ENCODE measurements at places on chromosomes 11 and 22.
A peak's percentile ranks its signal among the peaks of the same experiment; 100 is the strongest.

DNA sequence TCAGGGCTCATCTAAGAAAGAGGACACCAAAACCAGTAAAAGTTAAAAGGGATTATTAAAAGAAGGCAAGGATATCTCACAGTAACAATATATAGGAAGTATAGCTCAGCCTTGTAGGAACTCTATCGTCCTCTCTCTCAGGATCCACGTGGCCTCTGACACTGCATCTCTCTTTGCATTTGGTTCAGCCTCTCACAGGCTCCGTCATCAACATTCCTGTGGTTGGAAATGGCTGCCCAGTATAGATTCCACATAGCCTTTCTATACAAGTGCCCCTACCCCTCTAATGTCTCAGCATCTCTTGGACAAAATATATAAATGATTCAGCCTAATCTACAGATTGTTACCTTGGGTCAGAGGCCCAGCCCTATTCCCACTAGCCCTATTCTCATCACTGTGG lies 101.3 kb upstream of the DBX1 start:
- no peak for DNase-seq

GRCh38 chr11:64745521-64746328 lies 1.8 kb upstream of the RASGRP2 start:
- DNase-seq: no peak

GRCh38 chr11:109926941-109927340 lies 166.3 kb upstream of the ZC3H12C start:
- DNase-seq: no peak

- no peak for DNase-seq
These were observed 593.4 kb upstream of the ARHGAP42 start for GRCh38 chr11:100093698-100094097.

DNA sequence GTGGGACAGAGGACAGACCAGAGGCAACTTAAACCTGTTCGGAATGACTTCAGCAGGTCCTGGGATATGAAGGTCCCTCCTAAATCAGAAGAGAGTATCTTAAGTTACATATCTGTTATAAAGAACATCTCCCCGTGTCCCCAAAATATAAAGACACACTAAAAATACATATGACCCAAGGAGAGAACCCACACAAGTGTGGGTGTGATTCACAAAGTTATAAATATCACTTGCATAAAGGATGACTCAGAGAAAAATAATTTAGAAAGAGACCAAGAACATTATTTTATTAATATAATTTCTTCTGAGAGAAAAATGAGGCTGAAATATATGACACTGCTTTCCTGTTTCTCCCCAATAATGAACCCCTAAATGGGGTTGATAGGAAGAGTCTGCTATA lies 14.2 kb downstream of the OR5B21 start:
- no peak for DNase-seq

- no peak for DNase-seq
These were observed 2.9 kb downstream of the IFITM5 start for GRCh38 chr11:296171-297050.

DNA sequence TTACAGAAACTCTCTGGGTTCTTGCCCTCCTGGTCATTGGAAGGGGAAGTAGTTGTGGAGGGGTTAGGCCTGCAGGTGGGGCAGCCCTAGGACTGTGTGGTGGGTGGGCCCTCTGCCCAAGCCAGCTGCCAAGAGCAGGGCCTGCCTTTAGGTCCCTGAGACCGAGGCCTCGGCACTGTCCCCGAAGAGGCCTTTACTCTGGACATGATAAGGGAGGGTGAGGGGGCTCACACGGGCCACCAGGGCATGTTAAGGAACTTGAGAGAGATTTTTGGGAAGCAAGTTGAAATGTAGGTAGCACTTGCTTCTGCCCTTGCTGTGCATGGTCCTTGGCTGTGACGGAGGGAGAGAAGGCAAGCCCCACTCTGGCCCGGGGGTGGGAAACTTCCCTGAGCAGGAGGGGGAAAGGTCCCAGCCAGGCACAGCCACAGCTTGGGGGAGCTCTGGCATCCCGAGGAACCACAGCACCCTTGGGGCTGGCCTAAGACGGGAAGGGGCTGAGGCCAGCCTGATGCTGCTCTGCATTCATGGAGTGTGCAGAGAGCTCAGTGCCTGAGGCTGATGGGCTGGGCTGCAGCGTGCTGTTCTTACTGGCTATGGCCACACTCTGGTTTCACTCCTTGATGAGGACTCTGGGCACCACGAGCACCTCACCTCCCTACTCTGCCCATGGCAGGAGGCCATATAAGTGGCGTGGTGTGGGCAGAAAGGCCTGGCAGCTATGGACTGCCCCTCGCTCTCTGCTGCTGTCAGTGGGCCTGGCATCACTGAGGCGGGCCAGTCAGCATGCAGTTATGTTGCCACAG lies 7.8 kb upstream of the RANBP1 start:
- DNase-seq: no peak

DNA sequence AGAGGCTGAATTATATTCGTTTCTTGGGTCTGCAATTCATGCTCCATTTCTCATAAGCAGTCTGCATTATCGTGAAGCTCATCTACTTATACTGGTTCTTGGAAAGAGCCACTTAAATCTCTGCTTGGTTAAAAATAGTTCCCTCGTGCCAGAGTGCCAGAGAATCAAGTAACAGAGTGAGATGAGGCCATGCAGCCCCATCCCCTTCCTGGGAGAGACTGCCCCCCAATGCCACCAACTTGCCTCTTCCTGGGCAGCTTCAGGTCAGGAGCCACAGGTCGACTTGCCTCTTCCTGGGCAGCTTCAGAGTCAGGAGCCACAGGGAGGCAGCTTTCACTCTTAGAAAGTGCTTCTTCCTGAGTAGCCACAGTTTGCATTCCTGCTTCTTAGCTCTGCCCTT lies 223.9 kb upstream of the ZBED5 start:
- DNase-seq: no peak

DNA sequence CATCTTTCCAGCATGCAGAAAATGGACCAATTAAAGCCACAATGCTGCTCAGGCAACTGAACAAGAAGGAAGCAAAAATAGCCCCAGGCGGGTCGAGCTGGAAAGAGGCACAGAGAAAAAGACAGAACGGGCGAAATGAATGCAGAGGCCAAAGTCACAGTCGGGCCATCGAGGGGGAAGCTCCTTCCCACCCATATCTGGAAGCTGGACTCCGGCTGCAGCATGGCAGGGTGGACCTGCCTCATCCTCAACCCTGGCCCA lies 58.6 kb upstream of the PRDM11 start:
- DNase-seq: no peak

- DNase-seq: no peak
These were observed 77.8 kb downstream of the MN1 start for GRCh38 chr22:27723708-27724107.

DNA sequence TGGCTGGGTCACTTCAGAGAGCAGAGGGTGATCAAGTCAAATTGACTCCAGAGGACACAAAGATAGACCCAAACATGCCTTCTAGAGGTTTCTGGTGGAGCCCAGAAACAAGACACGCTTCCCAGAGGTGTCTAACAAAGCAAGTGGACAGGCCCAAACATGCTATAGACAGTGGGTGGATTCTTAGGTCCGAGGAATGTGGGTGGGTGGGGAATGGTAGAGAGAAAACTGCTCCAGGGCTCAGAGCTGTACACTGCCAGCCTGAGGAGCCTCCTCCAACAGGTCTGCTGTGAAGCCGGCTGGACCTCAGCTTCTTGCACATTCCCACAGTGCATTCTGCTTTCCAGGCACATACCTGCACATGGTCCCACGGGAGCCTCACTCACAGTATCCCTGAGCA lies 116.8 kb upstream of the NECTIN1 start:
- no peak for DNase-seq

- DNase-seq: no peak
These were observed 13.1 kb downstream of the TAF1D start for GRCh38 chr11:93727985-93728791.

GRCh38 chr11:78846269-78846668 lies 271.6 kb upstream of the NARS2 start:
- DNase-seq: no peak

DNA sequence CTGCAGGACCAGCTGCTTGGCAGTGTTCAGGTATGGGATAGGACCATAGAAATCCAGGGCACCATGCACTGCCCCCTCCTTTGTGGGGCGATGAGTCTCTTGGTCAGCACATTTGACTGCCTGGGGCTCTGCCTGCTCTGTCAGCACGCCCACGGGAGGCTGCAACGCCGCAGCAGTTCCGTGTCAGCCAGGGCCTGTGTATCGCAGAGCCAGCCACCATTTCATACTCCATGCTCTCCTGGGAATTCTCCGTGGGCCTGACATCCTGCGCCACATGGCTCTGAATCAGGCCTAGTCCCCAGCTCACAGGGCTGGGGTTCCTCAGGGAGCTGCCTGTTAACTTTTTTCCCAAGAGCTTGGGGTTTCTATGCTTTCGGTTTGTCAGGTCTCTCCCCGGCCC lies 16.9 kb upstream of the RELT start:
- DNase-seq: no peak

- no peak for DNase-seq
These were observed 10.7 kb downstream of the KCNJ5 start for GRCh38 chr11:128901653-128902514.

- no peak for DNase-seq
These were observed 14.0 kb upstream of the ARHGAP42 start for GRCh38 chr11:100673063-100673462.

DNA sequence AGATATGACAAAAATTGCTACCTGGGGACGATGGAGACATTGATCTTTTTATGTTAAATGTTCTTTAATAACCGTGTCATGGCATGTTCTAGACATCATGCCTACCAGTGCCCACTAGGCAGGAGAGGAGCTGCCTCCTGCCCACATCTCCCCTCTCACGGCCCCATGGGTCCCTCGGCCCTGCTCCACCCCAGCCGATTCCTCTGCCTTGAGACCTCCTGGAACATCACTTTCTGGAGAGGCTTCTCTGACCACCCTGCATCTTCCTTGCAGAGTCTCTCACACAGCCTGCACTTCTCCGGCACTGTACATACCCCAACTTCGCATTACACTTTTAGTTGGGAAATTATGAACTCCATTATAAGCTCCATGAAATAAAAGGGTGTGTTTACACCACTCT lies 16.8 kb downstream of the EFCAB6 start:
- no peak for DNase-seq

- DNase-seq: no peak
These were observed 80.5 kb downstream of the CLPB start for GRCh38 chr11:72353861-72354260.

GRCh38 chr11:43503417-43503816 lies 144.7 kb downstream of the TTC17 start:
- DNase-seq: no peak

- DNase-seq: peak; percentile 46
These were observed 21.7 kb downstream of the TMPRSS13 start for GRCh38 chr11:117907276-117908108.

- DNase-seq: no peak
These were observed 1166.4 kb upstream of the CNTN5 start for GRCh38 chr11:97854357-97854756.

DNA sequence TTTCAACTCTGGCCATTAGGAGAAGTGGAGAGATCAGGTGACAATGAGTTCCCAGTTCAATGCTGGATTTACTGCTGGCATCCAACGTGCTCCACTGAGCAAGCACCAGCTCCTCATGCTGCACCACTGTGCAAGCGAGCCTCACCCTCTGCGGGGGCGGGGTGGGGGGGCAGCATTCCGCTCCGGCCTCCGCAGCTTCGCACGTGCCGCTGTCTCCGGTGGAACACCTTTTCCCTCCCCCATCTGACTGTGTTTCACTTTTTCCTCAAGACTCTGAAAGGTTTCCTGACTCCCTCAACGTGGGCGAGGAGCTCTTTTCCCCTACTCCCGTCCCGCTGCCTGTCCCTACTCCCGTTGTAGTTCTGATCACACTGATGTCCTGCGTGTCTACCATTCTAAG lies 835 bp upstream of the RHOD start:
- no peak for DNase-seq

DNA sequence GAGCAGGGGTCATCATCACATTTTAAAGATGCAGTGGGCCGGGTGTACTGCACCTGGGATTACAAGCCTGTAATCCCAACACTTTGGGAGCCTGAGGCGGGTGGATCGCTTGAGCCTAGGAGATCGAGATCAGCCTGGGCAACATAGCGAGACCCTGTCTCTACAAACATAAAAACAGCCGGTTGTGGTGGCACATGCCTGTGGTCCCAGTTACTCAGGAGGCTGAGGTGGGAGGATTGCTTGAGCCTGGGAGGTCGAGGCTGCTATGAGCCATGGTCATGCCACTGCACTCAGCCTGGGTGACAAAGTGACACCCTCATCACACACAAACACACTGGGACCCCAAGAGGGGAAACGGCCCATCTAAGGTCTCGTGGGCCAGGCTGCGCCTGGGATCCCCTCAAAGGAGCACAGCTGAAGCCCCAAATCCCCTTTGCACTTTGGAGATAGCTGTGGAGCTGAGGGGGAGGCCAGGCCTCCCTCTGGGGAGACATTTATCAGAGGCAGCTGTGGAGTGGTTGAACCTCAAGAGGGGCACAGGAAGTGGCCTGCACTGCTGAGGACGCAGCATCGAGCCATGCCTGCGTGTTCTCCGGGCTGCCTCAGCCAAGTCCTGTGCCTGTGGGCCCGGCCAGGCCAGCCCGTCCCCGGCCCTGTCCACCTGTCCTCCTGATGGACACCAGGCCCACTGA lies 27.5 kb downstream of the OSBPL5 start:
- DNase-seq: no peak

All from activated CD4-positive, alpha-beta T cell treated with anti-CD3 and anti-CD28 coated beads for 24 hours (primary cell).